ENCODE measurements at places on chromosomes 5 and 9. TPM values are rescaled to one million over a fixed set of nuclear protein-coding genes. Genes with fewer than 3 reads are reported as not detected.

- DNase-seq, result no peak
These were observed 459.4 kb upstream of the GRIA1 start for GRCh38 chr5:153030755-153031725.

- DNase-seq, result no peak
These were observed 897 bp downstream of the ROPN1L start for GRCh38 chr5:10442576-10442975.

DNA sequence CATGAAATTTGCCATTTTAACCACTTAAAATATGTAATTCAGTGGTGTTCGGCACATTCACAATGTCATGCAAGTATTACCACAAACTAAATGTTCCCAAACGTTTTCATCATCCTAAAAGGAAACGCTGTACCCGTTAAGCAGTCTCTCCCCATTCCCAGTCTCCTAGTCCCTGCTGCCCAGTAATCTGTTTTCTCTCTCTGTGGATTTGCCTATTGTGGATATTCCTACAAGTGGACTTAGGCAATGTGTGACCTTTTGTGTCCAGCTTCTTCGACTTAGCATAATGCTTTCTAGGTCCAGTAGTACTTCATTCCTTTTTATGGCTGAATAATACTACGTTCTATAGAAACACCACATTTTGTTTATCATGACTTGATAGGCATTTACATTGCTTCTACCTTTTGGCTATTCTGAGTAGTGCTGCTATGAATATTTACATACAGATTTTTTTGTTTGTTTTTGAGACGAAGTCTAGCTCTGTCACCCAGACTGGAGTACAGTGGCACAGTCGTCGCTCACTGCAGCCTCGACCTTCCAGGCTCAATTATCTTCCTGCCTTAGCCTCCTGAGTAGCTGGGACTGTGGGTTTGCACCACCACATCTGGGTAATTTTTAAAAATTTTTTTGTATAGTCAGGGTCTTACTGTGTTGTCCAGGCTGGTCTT lies 13.0 kb downstream of the DENND4C start:
- DNase-seq, result no peak

Gene CCL27
- 0.67 TPM for total RNA-seq

Gene SLCO6A1
- 2.0 TPM for total RNA-seq

GRCh38 chr5:68265822-68266395 lies 50.4 kb downstream of the PIK3R1 start:
- no peak for DNase-seq

Gene ECM2
- total RNA-seq, result 0.31 TPM

Gene FBP1
- total RNA-seq, result 6.0 TPM

DNA sequence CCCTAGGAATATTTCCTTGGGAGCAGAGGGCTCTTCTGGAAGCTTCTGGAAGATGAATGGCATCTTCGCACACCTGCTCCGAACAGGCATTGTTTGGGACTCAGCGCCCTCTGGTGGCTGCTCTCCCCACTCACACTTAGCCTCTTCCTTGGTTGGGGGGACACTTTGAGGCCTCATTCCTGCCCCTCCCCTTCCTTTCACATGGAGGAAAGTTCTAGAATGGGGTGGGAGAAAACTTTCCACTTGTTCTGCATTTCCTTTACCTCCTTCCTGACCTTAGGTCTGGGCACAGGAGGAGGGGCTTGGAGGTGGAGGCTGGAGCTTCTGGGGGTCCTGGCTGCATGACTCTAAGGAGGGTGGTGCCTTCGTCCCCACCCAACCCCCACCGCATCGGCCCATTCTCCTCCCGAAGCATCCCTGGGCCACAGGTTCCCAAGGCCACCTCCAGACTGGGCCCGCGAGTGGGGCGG lies 19.3 kb upstream of the SMIM32 start:
- DNase-seq, result peak; percentile 23

Gene SURF6
- 21.3 TPM for total RNA-seq

- DNase-seq, result no peak
These were observed 571.9 kb upstream of the BRINP1 start for GRCh38 chr9:119941091-119941490.

DNA sequence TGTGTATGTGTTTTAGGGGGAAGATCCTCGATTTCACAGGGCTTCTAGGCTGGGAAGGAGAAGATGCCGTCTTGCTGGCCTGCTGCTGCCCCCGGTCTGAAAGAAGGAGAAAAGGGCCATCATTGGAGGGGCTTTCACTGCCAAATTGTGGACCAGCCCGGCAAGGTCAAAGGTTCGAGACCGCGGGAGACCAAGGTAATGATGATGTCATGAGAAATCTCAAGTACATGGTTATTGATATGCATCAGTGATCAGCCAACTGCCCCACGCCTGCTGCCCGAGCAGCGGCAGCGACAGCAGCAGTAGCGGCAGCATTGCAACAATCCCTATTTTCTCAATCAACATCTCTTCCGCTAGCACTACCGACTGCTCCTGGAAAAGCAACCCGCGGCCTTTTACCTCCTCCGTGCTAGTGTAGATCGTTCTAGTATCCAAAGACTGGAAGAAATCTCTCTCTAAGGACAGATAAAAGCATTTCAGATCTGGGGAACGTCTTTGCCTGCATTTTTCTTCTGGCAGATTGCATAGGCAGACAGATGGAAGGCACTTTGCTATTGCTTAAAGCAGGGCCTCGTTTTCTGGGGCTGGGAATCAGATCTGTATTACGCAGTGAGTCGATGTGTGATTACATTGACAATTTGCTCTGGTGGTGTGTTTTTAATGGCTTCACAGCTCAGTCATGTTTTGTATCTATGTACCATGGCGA lies 215.3 kb downstream of the MEF2C start:
- DNase-seq, result no peak

Gene GCNT4
- 3.3 TPM for total RNA-seq

- DNase-seq, result peak; percentile 9
These were observed 8.3 kb downstream of the LPCAT1 start for GRCh38 chr5:1515311-1515920.

DNA sequence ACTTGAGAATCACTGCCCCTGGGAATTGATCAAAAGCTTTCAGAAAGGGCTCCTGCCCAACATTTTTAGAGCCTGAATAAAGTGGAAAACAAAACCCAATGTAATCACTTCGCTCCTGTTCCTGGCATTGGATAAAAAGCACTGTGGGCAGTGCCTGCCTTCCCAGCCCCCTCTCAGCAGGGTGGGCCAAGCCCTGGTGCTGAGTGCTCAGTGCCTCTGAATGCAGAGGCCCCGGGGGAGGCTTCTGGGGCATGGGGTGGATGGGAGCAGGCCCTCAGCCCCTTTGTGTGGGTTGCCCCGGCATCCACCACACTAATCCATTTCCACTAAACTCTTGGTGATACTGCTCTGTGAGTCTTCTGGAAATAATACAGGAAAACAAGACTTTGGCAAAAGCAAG lies 55.6 kb downstream of the CFAP90 start:
- no peak for DNase-seq

GRCh38 chr9:120944434-120944843 lies 17.8 kb upstream of the TRAF1 start:
- DNase-seq, result no peak

GRCh38 chr5:67196537-67197059 lies at the start of gene CD180:
CD180 (minus strand) TSS chr5:67196799; CDS start chr5:67196641, 158 bp downstream.
- DNase-seq, result no peak

DNA sequence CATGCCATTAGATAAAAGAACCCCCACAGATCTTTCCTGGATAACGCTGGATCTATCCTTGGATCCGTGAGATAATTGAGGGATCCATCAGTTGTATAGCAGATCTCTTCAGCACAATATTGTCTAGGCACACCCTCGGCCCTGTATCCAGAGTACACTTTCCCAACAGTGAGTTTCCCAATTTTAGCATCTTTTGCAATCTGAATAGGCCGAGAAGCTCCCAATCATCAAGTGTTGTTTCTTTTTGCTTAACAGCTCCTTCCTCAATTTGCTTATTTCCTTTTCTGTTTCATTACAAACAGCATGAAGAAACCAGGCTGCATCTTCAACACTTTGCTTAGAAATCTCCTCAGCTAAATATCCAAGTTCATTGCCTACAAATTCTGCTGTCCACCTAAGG lies 4.4 kb upstream of the SPTLC1 start:
- DNase-seq, result no peak

Gene MYOZ3
- total RNA-seq, result 2.9 TPM

DNA sequence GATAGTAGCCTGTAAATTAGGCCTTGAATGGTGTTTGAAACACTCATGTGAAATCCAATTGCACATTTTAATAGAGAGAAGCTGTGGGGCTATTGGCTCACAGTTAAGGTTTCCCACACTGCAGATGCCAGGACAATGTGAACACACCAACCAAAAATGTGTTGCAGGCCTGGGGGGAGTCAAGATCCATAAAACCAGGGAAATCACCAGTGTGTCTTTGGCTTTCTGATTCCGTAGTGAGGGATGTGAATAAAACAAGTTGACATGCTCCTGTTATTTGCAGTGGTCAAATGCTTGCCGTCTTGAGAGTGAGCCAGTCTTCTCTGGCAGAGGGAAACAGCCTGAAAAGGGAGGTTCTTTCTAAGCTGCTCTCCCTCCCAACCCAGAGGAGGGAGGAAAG lies 79.0 kb downstream of the ZNF462 start:
- no peak for DNase-seq

DNA sequence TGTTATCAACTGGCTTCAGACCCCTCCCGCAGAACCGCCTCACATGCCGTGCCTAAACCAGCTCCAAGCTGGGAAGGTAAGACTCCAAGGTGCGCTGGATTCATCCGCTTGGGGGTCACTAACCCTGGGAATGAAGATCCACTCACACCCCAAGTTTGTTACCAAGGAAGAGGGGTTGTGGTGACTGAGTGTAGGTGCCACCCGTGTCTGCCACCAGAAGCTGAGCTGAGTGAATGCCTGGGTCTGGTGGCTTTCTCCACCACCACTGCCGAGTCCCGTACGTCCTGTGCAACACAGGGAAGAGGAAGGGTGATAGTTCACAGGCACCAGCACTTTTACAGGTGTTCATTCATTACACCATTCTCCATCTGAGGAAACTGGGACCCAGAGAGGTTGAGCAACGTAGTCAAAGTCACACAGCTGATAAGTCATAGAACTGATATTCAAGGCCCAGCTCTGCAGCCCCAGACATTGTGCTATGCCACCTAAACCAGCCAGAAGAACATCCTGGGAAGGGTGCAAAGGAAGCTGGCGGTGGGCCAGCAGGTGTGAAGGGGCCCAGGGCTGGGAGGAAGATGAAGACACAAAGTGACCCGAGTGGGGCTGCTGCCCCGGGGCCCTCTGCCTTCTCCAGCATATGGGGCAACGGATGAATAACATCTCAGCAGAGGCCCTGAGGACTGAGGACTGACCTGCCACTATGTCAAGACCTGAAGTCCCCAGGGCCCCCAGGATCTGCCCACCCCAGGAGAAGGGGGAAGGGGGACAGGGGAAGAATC lies 70.9 kb upstream of the PPP1R26 start:
- no peak for DNase-seq

Gene RANBP17
- 32.8 TPM for total RNA-seq

- no peak for DNase-seq
These were observed 2.6 kb downstream of the OLFML2A start for GRCh38 chr9:124779368-124780059.

- DNase-seq, result no peak
These were observed 2300.3 kb downstream of the MAT2B start for GRCh38 chr5:165805756-165806155.

- no peak for DNase-seq
These were observed 98.1 kb upstream of the TAS2R1 start for GRCh38 chr5:9728261-9728660.

DNA sequence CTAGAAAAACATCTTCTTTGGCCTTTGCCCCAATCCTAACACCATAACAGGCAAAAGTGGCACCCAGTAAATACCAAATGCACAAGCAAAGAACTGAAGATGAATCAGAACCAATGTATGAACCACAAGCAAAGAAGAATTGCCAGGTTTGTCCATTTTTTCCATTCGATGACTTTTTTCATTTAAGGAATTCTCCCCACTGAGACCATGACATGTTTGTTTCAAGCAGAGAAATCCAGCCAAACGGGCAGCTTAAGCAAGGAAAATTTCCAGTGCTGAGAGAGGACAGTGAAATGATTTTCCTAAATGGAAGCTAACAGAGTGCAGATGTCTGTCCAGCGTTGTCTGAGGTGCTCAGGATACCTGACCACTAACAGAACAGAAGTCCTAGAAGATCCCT lies 203.7 kb downstream of the ADAMTS12 start:
- no peak for DNase-seq

GRCh38 chr5:21680196-21680595 lies 1172.9 kb downstream of the CDH12 start:
- no peak for DNase-seq

GRCh38 chr9:122988920-122989621 lies 44.4 kb upstream of the GPR21 start:
- no peak for DNase-seq

- no peak for DNase-seq
These were observed 493.7 kb downstream of the ZNF608 start for GRCh38 chr5:124252747-124253146.

Gene BARHL1
- not detected for total RNA-seq

Gene PHYHD1
- total RNA-seq, result 19.9 TPM

DNA sequence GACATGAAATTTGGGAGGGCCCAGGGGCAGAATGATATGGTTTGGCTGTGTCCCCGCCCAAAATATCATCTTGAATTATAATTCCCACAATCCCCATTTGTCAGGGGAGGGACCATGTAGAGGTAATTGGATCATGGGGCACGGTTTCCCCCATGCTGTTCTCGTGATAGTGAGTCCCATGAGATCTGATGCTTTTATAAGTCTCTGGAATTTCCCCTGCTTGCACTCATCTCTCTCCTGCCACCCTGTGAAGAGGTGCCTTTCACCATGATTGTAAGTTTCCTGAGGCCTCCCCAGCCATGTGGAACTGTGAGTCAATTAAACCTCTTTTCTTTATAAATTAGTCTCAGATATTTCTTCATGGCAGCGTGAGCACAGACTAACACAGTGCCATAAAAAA lies 11.3 kb downstream of the FBXO10 start:
- DNase-seq, result no peak

GRCh38 chr5:96572864-96573512 lies 89.2 kb upstream of the CAST start:
- DNase-seq, result no peak

- no peak for DNase-seq
These were observed 112.1 kb downstream of the IRX2 start for GRCh38 chr5:2639425-2639824.

- no peak for DNase-seq
These were observed 103.2 kb downstream of the LHFPL2 start for GRCh38 chr5:78545406-78545805.

DNA sequence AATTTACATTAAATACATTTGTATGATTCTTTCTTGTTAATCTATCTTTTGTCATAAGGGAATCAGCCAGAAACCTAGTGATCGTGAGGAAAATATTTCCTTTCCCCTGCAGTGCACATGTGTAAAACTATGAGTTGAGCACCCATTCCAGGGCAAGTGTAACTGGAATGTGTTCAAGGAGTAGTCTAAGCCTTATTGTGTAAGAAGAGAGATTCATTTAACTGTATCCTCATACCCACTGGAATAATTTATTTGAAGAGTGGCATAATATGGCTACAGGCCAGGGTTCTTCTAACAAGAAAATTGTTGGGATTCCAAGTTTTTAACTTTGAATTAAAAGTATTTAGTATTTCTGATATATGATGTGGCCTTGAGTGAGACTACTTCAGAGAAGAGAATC lies 1692.7 kb downstream of the EFNA5 start:
- no peak for DNase-seq

GRCh38 chr5:56288873-56289601 lies 55.9 kb upstream of the ANKRD55 start:
- DNase-seq, result no peak

GRCh38 chr9:132662152-132662945 lies 7.4 kb downstream of the DDX31 start:
- DNase-seq, result no peak

Gene TEX53
- not detected for total RNA-seq

Data from progenitor cell of endocrine pancreas (in vitro differentiated cells).